Breast epithelium (tissue), 4 donors: ENCODE measurements at places on chromosomes 5 and 9. TPM values are rescaled to one million over a fixed set of nuclear protein-coding genes. Genes with fewer than 3 reads are reported as not detected.
A peak's percentile ranks its signal among the peaks of the same experiment; 100 is the strongest.

The KLF4 gene
- 52.7 TPM for total RNA-seq

The SV2C gene
- 1.3 TPM for total RNA-seq

GRCh38 chr5:163565492-163565891, 60.1 kb downstream of the MAT2B start:
- no peaks in the 10 kb centered on the region for H3K27me3 ChIP-seq
- H3K4me1 ChIP-seq: no peaks in the 10 kb centered on the region
- peak overlapping the region; percentile 42 for H3K4me3 ChIP-seq
- H3K36me3 ChIP-seq: no peaks in the 10 kb centered on the region
- no peak for DNase-seq
- H3K27ac ChIP-seq: no peak overlapping the region

GRCh38 chr9:34400275-34400674, 23.6 kb upstream of the MYORG start:
- no peaks in the 10 kb centered on the region for H3K36me3 ChIP-seq
- H3K27me3 ChIP-seq: no peaks in the 10 kb centered on the region
- H3K4me1 ChIP-seq: no peaks in the 10 kb centered on the region
- no peak overlapping the region for H3K4me3 ChIP-seq
- no peak overlapping the region for H3K27ac ChIP-seq

GRCh38 chr5:88502179-88503040, 233.8 kb upstream of the TMEM161B start:
- no peaks in the 10 kb centered on the region for H3K27me3 ChIP-seq
- no peaks in the 10 kb centered on the region for H3K36me3 ChIP-seq
- DNase-seq: no peak
- H3K27ac ChIP-seq: no peak overlapping the region
- H3K4me3 ChIP-seq: peak overlapping the region; percentile 50

DNA sequence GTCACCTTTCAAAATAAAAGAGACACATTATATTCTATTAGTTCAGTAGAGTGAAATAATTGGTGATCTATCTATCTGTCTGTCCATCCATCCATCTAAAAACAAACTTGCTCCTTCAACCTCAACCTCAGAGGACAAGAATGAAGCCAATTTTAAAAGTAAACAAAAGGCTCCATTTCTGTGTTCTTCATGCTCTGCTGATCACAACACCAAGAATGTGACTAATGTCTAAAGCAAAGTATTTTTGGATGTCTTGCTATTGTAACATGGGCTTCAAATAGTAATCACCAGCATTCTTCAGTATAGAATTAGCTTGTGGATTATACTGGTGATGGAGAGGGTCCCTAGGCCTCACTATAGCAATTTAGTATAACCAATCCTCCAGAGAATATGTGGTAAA, 1304.4 kb downstream of the MAT2B start:
- DNase-seq: no peak
- no peaks in the 10 kb centered on the region for H3K27me3 ChIP-seq
- H3K27ac ChIP-seq: no peak overlapping the region

DNA sequence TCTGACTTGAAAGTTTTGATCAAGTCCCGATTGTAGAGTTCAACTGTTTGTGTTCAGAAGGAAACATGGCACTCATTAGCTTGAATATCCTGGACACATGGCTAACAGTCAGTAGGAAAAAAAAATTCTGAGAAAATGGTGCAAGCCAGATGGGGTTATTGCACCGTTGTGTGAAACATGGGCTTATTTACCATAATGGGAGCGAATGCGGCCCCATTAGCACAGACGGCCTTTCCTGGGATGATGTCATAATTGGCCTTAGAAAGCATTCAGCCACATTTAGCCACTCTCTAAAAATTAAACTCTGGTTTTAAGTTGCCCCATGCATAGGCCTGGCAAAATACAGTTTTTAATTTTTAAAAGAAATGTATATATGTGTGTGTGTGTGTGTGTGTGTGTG, 112.1 kb downstream of the IRX2 start:
- DNase-seq: no peak
- H3K27ac ChIP-seq: no peak overlapping the region
- H3K4me1 ChIP-seq: no peaks in the 10 kb centered on the region

GRCh38 chr5:134289509-134290113, 63.7 kb upstream of the PPP2CA start:
- H3K36me3 ChIP-seq: no peaks in the 10 kb centered on the region
- H3K27ac ChIP-seq: no peak overlapping the region
- DNase-seq: no peak
- no peaks in the 10 kb centered on the region for H3K4me1 ChIP-seq

GRCh38 chr9:112503170-112503569, 16.5 kb downstream of the KIAA1958 start:
- no peak overlapping the region for H3K4me3 ChIP-seq
- H3K4me1 ChIP-seq: no peaks in the 10 kb centered on the region
- no peak overlapping the region for H3K27ac ChIP-seq
- H3K27me3 ChIP-seq: no peaks in the 10 kb centered on the region
- H3K36me3 ChIP-seq: no peaks in the 10 kb centered on the region
- DNase-seq: no peak

GRCh38 chr5:143682246-143682905, 129.6 kb upstream of the HMHB1 start:
- no peak for DNase-seq
- no peak overlapping the region for H3K4me3 ChIP-seq
- no peaks in the 10 kb centered on the region for H3K36me3 ChIP-seq
- H3K4me1 ChIP-seq: no peaks in the 10 kb centered on the region
- H3K27me3 ChIP-seq: no peaks in the 10 kb centered on the region

The DOLK gene
- total RNA-seq: 11.1 TPM

The KCNIP1 gene
- 1.6 TPM for total RNA-seq

DNA sequence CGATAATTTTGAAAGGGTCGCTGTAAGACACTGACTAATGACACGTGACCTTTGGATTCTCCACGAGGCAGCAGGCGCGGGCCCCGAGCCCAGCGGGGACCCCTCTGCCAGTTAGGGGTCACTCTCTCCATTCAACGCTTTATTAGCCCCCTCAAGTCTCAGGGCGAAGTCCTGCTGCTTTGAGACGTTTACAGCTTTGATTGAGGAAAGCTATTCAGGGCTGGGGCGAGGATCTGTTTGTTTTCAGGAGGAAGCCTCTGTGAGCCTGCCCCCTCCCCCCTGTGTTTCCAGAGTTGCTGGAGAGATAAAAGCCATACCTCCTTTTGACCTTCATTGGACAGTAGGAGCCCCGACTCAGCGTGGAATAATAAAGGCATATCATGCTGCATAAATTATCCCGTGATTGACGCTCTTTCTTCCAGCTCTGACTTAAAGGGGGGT, 31.4 kb upstream of the MSX2 start:
- no peaks in the 10 kb centered on the region for H3K36me3 ChIP-seq
- no peak overlapping the region for H3K27ac ChIP-seq
- H3K4me1 ChIP-seq: no peaks in the 10 kb centered on the region
- no peak overlapping the region for H3K4me3 ChIP-seq
- peaks cover 32% of the 10 kb centered on the region for H3K27me3 ChIP-seq
- no peak for DNase-seq

GRCh38 chr5:16975950-16976624, 40.0 kb upstream of the MYO10 start:
- H3K4me3 ChIP-seq: no peak overlapping the region
- H3K36me3 ChIP-seq: no peaks in the 10 kb centered on the region
- H3K27ac ChIP-seq: no peak overlapping the region
- H3K4me1 ChIP-seq: no peaks in the 10 kb centered on the region

- H3K4me3 ChIP-seq: no peak overlapping the region
- H3K36me3 ChIP-seq: no peaks in the 10 kb centered on the region
- H3K27ac ChIP-seq: peak overlapping the region; percentile 64
- DNase-seq: peak; percentile 78
Measured at GRCh38 chr9:127336506-127337352, 60.2 kb upstream of the SLC2A8 start.

GRCh38 chr5:157593052-157593757, 17.6 kb upstream of the ADAM19 start:
- no peaks in the 10 kb centered on the region for H3K27me3 ChIP-seq
- H3K27ac ChIP-seq: no peak overlapping the region
- DNase-seq: no peak
- H3K4me3 ChIP-seq: no peak overlapping the region
